ENCODE measurements at places on chromosomes 3 and 15.

GRCh38 chr3:189794518-189794917 is 163.3 kb downstream of the TP63 start:
- no peak for DNase-seq

DNA sequence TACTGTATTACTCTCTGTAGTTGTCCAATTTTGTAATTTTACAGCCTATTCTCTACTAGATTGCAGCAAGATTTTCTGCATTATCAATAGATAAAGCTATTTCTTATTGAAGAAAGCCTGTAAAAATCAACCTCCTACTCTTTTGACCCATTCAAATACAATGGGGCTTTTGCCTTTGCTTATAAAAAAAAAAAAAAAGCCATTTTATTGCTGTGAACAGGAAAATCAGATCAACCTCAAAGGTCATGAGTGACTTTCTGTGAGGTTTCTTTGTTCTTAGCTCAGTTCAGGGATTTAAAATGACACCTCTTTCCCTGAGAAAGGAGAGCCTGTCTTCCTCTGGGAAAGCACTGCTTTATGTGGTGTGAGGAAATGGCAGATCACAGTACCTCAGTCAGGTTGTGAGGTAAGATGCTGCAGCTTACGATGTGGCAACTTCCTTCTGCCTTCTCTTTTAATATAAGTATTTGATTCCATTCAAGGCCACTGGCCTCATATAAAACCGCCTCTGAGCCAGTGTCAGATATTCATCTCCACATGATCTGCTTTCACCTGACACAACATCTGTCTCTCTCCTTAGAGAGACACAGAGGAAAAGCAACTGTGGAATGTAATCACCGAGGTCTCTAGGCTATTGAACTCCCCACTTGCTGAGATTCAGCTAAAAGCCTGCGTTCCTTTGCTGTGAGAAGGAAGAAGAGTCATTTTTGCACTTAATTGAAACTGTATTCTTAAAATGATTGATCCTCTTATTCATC is 161.5 kb upstream of the MB21D2 start:
- no peak for DNase-seq

DNA sequence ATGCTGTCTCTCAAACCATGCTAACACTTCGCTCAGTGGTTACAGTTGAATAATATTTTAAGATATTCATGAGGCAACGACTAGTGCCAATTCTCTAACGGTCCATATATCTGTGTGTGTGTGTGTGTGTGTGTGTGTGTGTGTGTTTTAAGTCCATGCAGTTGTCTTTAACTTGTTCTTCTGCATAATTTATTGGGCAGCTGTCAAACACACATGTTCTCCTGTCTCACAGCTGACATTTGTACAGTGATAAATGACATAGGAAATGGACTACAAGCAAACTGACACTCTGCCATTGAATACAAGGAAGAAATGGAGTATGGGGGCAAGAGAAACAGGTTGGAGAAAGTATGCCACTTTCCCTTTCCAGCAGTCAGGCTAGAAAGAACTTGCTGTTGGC is 172.0 kb downstream of the PDZRN3 start:
- DNase-seq, result no peak

GRCh38 chr15:82177291-82178010 is 85.1 kb downstream of the EFL1 start:
- no peak for DNase-seq

GRCh38 chr3:55662683-55663082 is 175.6 kb upstream of the WNT5A start:
- DNase-seq, result no peak

DNA sequence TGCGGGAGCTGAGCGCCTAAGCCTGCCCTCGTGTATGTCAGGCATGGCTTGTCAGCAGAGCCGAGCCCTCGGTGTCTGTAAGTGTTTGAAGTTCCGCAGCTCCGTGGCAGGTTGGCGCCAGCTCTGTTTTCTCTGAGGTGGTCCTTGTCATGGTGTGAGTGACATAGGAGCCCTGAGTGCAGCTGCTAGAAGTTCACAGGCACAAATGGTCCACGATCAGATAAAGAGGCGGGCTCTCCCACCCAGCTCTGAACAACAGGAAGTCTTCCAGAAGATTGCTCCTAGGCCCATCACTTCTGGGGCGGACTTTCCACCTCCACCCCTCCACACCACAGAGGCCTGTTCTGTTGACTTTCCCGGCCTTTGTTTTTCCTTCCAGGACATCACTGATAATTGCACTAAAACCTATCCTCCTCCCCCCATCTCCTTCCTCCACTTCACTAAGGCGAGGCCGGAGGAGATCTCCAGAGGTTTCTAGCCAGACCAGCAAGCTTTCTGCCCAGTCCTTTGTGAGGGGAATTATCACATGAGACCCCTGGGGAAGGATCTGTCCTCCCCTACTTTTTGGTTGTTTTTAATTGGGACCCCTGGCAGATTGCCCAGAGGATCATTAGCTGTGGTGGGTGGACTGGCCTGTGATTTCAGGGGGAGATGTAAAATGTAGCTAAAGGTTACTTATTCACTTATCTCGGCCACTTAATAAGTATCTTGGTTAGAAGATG is 19.9 kb downstream of the ITPR1 start:
- DNase-seq, result no peak

DNA sequence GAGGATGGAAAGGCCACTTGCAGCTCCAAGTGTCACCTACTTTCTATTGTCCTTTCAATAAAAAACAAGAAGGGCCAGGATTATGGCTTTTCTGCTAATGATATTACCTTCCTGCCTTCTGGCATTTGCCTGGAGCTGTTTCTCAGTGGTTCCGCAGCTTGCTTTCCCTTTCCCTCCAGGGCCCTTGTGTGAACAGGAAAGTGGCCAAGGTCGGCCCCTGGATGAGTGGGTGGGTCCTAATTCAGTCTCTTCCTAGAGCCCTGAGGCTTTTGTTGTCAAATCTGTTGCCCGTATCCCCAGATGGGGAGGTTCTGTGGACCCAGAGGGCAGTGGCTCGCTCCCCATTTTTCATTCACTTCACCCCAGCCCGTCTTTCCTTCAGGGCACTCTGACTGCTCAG is 64.2 kb upstream of the UMPS start:
- no peak for DNase-seq

DNA sequence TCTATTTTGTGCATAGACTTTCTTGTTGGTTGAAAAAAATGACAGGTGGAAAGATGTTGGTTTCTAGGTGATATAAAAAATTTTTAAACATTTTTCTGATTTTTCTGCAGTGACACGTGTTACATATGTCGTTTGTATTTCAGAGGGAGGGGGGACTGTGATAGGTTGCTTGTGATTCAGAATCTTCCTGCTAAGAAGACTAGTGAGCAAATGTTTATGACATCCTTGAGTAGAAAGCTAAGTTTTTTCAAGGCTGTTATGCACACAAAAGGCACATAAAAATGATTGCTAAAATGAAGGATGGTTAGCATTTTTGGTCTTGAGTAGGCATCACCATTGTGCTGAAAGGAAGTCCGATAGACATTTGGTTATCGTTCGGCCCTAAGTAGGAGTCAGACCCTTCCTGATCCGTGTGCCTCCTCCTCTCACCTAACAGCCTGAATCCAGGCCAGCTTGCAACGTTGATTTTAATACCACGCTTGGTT is 1.5 kb downstream of the ZNF639 start:
- no peak for DNase-seq

DNA sequence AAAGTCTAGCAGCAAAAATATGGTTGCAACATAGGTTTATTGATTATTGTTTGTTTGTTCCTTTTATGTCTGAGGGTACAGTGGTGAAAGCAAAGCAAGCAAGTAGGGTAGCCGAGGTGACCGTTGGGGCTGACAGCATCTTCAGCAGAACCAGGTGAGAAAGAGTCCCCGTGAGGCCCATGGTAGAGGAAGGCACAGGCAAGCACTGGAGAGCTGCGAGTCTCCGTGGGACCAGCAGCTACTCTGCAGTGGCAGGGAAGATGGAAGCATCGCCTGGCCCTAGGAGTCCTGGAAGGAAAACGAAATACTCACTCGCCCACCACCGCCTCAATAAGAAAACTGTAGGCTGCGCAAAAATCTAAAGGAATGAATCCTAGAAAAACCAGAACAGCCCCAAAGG is 25.3 kb upstream of the GABRA5 start:
- no peak for DNase-seq
